ENCODE measurements at places on chromosomes 1 and 21.

DNA sequence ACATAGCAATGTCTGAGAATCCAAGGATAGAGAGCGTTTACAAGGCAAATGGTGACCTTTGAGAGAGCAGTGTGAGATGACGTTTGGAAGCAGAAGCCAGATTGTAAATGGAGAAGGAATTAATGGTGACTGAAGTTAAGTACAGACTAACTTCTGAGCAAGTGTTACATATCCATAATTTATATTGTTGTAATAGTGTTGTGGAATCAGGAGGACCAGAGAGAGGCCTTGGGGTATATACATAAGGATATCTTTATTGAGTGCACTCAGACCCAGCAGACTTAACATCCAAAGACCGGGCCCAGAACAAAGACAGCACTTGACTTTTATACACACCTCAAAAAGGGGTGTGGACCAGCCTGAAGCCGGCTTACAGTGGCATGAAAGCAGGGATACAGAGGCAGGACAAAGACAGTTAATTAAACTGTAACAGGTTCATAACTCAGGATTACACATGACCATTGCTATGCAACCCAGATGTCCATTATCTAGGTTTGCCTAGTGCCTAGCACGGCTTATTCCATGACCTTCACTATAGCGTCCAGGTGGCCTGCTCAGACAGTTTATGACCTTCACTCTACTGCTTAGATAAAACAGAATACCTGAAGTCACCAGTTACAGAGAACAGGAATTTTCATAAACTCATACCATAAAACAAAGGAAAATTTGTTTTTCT, 2.7 kb upstream of the MGST3 start:
- no peak for DNase-seq

DNA sequence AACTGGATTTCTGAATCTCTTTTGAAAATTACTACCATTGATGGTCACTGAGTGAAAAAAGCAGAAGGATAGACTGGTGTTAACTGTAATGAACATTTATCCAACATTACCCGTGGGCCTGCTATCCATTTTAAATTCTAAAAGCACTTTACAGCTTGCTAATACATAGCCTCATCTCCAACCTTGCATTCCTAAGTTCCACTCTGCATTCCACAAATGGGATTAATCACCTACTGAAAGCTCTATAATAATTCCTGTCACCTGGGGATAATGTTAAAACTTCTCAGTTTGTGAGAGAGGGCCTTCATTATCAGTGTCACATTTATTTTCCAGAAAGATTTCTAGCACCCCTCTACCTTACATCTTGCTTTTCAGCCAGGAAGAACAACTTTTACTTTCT, 38.2 kb downstream of the PTPRC start:
- no peak for DNase-seq

DNA sequence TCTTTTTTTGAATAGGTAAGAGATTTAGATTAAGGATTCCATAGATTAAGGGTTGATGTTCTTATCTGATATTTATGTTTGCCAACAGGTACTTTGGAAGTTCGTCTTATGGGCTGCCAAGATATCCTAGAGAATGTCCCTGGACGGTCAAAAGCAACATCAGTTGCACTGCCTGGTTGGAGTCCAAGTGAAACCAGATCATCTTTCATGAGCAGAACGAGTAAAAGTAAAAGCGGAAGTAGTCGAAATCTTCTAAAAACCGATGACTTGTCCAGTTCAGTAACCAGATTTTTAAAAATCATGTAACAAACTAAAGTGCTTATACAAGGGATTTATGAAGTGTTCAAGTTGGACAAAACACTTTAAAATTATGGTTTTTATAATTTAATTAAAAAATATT, 100.5 kb downstream of the PKN2 start:
- no peak for DNase-seq

DNA sequence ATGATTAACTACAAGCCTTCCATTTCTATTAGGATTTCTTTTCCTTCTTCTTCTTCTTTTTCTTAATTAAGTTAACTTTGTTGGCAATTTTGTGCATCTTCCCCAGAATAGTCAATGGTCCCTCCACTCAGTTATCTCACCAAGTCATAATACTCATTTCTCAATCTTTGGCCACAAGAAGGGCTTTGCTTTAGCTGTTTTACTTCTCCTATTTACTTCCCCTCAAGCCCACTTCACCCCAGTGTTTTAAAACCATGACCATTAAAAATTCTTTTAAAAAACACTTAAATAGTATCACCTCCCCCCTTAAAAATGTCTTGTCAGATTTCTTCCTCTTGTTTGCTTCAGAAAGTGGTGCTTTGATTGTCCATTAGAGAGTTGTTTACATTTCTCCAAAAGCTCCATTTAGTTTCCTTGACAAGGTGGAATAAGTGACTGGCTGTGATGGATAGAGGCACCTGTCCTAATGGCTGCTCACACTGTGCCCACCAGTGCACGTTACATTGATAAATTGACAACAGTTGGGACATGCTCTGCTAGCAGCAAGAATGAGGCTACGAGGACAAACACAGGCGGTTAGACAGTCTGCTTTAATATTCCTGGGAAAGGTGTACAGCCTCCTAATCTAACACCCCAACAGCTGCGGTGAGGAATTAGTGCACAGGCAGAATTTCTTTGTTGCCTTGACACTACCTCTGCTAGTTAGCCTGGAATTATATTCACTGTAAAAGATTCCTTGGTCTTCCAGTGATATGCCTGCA, 354.7 kb downstream of the LMO4 start:
- DNase-seq = no peak

GRCh38 chr1:210558302-210558701, 229.6 kb downstream of the HHAT start:
- no peak for DNase-seq

DNA sequence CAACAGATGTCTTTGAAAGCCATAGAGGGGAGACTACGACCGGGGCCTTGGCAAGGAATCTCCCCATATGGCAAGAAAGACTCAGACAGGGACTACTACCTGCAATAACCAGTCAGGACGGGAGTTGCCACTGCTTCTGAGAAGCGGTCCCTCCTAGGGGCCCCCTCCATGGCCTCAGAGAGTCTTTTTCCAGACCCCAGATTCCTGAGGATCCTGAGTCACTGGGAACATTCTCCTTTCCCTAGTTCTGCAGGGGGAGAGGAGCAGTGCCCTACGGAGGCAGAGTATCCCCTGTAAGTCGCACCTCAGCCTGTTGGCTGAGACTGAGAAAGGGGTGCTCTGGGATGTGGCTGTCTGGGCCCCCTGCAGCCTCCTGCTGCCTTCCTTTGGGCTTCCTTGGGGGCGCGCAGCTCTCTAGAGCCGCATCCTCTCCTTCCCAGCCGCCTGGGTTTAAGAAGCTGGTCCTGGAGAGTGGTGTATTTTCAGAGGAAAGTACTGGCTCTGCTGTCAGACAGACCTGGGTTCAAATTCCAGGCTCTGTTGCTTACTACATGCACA, 7.8 kb downstream of the GLIS1 start:
- DNase-seq = no peak

GRCh38 chr1:36098650-36099365, 10.1 kb downstream of the ADPRS start:
- DNase-seq = no peak

- DNase-seq = peak; percentile 6
Observed at GRCh38 chr21:39313042-39313570, 326 bp downstream of the BRWD1 start.

DNA sequence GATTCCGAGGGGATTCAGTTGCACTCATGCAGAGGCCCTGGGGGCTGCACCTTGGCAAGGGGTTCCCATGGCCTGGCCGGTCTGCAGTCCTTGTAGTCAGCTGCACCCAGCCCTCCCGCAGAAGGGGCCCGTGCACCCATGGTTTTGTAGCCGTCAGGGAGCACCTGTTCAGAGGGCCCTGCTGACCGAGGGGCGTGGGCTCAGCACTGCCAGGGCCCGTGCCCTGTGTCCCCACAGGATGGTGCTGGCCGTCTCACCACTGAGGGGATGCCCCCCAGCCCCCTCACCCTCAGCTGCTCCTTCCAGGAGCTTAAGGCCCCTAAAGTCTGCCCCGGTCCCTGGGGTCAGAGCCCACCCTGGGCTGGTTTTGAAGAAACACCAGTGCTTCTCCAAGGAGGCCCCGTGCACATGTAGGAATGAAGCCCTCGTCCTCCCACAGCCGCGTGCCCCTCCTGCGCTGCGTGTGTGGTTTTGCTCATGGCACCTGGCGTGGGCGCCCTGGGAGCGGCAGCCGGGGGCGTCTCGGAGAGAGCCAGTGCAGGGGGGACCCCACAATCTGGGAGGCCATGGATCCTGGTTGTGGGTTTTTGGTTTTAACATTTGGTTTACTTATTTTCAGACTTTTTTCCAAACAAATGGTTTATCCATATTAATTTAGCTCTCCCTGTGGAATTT, 40.1 kb downstream of the PRKCZ start:
- no peak for DNase-seq

GRCh38 chr1:95415146-95415545, 181.1 kb downstream of the RWDD3 start:
- DNase-seq = no peak

- DNase-seq = no peak
Observed at GRCh38 chr1:247992986-247993385, 20.5 kb upstream of the OR2L5 start.

- DNase-seq = no peak
Observed at GRCh38 chr1:86541859-86542258, 5.0 kb upstream of the CLCA4 start.

DNA sequence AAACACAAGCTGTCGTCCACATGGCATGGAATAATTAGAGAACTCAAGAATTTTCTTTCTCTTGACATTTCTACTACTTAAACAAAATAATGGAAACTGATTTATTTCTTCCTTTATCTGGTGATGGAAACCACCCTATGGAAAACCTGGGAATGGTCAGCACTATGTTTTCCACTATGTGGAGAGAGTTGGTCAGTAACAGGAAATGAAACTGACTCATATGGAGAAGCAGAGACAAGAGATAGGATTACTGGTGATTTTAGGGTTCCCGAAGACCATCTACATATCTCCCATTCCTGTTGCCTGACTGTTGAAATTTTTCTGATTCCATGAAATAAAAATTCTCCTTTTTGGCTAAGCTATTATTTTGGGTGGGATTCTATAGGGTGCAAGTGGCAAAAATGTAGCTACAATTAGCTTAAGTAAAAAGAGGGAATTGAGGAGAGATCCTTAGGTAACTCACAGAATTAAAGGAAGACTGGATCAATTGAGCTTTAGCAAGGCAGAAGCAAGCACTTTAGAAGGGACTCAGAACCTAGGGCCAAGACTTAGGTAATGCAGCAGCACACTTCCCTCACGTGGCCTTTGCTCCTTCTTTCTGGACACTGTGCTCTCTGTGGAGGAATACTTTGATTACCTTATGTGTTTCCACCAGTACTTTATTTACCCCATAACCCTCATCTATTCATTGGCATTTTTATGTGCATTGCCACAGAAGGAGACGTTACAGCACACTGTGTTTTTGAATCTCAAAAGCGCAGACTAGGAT, 89.6 kb downstream of the LEPR start:
- DNase-seq = no peak

GRCh38 chr1:6271006-6271405, 10.1 kb upstream of the GPR153 start:
- no peak for DNase-seq

- DNase-seq = no peak
Observed at GRCh38 chr1:22471078-22471477, 19.4 kb downstream of the ZBTB40 start.

DNA sequence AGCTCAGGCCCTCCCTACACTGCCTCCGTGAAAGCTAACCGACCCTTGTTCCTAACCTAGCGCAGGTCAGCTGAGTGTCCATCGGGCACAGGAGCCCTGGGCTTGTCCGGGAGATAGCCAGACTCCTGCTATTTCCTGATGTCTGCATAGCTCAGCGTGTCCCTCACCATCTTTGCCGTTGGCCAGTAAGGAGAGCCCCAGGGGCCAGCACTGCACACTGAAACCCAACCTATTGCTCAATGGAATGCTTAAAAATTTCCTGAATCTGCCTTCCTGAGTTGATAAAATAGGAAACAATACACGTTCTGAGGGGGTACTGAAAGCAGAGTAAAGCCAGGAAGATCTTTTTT, 2.2 kb downstream of the RUNX1 start:
- DNase-seq = no peak

- no peak for DNase-seq
Observed at GRCh38 chr1:22056936-22057335, 4.4 kb downstream of the CDC42 start.

GRCh38 chr21:36478207-36478701, 1.7 kb downstream of the CLDN14 start:
- DNase-seq = no peak

GRCh38 chr1:181152892-181153633, 64.6 kb downstream of the IER5 start:
- DNase-seq = no peak

Data from activated T-helper 1 cell treated with Interleukin-2 at 50 U/mL for 16 hours (primary cell).